ENCODE measurements at places on chromosomes 13 and 19.

DNA sequence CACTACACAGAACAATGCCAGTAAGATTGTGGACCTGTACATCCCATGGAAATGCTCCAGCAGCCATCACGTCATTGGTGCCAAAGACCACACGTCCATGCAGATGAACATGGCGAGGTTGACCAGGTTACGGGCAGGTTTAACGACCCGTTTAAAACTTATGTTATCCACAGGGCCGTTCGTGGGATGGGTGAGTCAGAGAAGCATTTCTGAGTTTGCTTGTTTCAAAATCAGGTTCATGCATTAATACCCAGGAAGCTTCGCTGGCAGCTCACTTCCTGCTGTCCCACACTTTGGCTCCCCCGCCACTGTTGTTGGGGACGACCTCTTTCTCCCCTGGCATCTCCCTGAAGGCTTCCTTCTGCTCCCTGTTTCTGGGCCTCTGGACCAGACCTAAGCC lies 194.1 kb downstream of the USP12 start:
- no peak for DNase-seq

DNA sequence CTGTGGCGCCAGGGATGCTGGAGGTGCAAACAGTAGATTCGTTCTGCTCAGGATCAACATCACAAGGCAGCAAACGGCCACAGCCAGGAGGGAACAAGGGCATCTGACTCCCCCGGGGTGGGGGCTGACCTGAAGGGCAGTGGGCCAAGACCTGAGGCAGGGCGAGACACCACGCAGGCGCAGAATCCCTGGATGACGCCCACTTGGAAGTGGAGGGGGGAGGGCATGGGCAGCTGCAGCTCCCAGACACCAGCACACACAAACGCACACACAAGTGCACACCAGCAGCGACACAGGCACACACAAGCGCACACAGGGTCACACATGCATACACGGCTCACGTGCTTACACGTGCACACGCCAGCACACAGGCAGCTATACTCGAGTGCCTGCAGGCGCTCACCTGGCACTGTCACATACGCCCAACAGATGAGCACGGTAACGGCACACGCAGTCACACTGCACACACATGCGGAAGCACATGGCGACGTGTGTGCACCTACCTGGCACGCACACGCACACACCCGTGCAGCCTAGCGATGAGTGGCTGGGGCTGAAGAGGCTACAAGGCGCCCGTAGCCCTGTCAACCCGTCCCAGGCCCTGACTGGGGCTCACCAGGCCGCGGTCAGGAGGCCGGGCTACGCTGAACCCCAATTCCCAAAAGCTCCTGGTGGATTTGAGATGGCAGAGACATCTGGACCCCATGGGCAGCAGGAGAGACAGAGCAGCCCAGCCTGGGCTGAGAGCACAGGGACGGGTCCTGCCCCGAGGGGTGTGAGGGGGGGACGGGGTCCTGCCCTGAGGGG lies 5.5 kb downstream of the C2CD4C start:
- DNase-seq = no peak

DNA sequence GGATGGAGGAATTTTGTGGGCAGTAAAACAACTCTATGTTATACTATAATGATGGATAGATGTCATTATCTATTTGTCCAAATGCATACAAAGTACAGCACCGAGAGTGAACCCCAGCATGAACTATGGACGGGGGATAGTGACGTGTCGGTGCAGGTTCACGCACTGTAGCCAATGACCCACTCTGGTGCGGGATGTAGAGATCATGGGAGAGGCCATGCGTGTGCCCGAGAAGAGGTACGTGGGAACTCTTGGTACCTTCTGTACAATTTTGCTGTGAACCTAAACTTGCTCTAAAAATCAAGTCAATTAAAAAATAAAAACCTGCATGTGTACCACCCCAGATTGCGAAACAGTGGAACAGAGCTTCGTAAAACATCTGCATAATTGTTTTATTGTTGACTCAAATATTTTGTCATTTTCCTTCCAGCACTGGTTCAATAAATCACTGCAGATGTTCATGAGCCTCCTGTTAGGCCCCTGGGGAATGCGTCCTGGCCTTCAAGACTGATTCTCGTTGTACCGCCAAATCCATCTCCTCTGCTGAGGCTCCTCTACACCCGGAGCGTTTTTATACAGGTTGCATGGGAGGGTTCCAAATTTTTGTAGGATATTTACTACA lies 30.9 kb downstream of the COL4A1 start:
- no peak for DNase-seq

GRCh38 chr13:49029570-49029969 lies 53.9 kb downstream of the FNDC3A start:
- no peak for DNase-seq

DNA sequence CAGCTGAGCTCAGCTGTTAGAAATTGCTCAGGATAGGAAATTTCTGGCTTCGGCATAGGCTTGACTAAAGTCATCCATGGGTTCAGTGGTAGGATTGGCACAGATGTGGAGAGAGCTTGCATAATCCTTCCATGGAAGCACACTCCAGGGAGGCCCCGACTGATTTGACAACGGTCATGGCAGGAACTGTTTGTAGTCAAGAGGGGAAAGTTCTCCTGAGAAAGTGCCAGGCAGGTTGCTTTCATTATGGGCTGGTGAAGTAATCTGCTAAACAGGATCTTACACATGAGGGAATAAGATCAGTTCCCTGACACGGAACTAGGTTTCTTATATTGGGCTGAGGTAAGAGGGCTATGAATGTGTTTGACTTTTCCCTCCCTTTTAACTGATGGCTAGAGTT lies 120.1 kb downstream of the RGCC start:
- no peak for DNase-seq

GRCh38 chr13:21282065-21282464 lies 105.6 kb downstream of the MRPL57 start:
- DNase-seq = no peak

DNA sequence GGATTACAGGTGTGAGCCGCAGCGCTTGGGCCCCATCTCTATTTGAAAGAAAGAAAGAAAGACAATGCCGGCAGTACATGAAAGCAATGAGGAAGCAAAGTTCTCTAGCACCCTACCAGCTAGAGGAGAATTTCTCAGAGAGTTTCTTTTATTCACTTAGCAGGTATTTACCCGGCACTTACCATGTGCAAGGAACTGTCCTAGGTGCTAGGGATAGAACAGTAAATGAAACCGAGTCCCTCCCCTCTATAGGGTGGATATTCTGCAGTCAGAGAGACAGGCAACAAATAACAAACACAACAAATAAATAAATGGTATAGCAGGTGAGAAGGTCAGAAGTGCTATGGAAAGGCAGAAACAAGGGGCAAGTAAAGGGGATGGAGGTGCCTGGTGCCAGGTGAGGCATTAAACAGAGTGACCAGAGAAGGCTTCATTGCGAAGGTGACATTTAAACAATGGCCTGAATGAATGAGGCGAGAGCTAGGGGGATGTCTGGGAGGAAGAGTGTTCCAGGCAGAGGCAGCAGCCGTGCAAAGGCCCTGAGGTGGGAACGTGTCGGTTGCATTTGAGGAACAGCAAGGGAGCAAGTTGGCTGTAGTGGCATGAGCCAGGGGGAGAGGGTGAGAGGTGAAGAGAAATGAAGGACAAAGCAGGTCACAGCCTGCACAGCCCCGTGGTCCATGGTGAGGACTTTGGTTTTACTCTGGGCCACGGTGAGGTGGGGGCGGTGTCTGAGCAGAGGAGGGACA lies 10.8 kb upstream of the MYH14 start:
- no peak for DNase-seq

DNA sequence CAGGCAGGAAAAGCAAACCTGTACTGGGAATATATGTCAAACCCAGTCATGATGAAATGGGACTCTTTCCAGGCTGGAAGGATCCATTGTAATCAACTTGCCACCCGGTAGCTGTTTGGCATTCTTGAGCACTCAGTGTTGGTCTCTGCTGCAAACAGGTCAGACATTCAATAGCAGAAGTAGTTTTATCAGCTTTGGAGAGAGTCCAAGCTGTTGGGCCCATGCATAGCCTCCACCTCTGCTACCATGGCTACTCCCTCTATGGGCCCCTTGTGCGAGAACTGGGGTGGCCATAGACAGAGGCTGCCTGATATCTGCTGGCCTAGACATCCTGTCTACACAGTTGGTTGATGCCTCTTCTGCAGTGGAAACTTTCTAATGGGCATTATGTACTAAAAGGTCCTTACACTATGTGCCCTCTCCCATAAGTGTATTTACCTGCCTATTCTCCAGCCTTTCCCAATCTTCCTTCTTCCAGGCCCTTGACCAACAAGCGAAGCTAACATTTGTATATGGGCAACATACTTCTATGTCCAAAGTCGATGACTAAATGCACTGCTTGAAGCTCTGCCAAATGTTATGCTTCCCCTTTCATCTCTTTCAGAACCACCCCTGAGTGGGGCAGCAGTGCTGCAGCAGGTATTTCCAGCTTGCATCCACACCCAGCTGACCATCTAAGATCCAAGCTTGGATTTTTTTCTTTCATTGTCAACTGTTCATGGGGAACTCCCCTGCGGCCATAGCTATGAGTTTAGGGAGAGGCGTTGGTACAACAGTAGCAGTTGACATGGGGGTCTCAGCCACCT lies 5.3 kb upstream of the RNF6 start:
- no peak for DNase-seq

- DNase-seq = no peak
Measured at GRCh38 chr19:28349604-28350003, 863.3 kb downstream of the UQCRFS1 start.

- DNase-seq = no peak
Measured at GRCh38 chr13:44818428-44818827, 170.8 kb downstream of the NUFIP1 start.

DNA sequence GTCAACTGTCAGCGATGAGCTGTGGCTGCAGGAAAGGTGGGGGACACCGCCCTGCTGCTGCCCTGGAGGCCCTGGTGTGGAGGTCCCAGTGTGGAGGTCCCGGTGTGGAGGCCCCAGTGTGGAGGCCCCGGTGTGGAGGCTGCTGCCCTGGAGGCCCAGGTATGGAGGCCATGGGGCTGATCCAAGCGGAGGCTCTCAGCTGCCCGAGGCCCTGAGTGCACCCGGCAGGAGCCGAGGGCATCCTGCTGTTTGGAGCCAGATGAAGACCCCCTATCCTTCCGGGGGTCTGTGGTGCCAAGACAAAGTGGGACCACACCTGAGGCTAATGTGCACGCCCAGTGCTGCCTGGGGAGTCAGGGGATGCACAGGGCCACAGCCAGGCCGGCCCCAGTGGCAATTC lies 210.4 kb upstream of the SOX1 start:
- DNase-seq = no peak

GRCh38 chr19:47022140-47022536 lies 2.5 kb downstream of the NPAS1 start:
- no peak for DNase-seq

GRCh38 chr19:21593008-21593481 lies 87.6 kb downstream of the ZNF429 start:
- no peak for DNase-seq
